Esophagus squamous epithelium (tissue), 5 donors: ENCODE measurements at places on chromosomes 2 and 18. TPM values are rescaled to one million over a fixed set of nuclear protein-coding genes. Genes with fewer than 3 reads are reported as not detected.

DNA sequence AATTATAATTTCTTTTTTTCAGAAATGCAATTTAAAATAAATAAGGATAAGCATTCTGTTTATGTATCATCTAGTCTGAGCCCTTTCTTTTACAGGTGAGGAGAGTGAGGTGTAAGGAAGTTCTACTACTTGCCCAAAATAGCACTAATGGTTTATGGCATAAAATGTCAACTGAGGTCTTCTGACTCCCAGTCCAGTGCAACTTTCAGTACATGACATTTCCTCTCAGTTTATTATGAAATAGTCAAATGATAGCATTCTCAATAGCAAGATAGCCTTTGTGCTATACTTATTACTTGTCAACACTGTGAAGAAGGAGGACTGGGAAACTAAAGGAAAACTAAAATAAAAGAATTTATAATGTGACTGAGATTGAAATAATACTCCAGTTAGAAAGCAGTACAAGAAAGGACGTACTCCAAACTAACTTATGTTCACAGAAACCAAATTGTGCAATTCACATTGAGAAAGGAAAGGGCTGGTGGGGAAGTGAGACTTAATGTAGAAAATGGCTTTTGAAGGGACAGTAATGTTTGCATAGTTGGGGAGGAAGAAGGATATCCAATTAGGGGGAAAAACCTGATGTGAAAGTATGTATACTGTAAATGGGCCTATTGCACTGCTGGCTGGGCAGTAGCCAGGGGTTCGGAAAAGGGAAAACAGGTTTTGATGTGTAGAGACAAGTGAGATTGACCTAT, 166.7 kb upstream of the ZEB2 start:
- DNase-seq, result no peak
- H3K4me3 ChIP-seq, result no peak overlapping the region
- H3K27ac ChIP-seq, result no peak overlapping the region
- H3K27me3 ChIP-seq, result no peaks in the 10 kb centered on the region

DNA sequence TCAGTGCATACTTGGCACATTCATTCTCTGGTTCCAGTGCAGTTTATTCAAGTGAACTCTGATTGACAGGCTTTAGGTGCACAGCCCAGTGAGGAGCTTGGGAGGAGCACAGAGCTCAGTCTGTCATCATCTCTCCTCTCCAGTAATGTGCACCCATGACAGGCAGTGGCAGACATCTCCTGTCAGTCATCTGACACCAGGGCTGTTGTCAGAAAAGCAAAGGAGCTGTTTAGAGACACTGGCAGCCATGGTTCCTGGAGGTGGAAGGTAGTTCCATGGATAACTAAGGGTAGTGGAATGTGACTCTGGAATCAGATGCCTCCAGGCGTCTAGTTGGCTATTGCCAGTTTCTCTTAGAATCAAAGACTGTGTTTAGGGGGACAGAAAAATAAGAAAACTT, 308.8 kb downstream of the DCDC2C start:
- no peaks in the 10 kb centered on the region for H3K36me3 ChIP-seq
- H3K4me3 ChIP-seq, result no peak overlapping the region
- no peaks in the 10 kb centered on the region for H3K4me1 ChIP-seq
- H3K27me3 ChIP-seq, result no peaks in the 10 kb centered on the region

- peaks cover 4% of the 10 kb centered on the region for H3K4me1 ChIP-seq
- no peak for DNase-seq
- no peak overlapping the region for H3K27ac ChIP-seq
- H3K36me3 ChIP-seq, result peaks cover 10% of the 10 kb centered on the region
- H3K4me3 ChIP-seq, result no peak overlapping the region
Observed at GRCh38 chr2:152154462-152154861, 21.1 kb downstream of the STAM2 start.

GRCh38 chr2:154600927-154601494, 97.5 kb upstream of the KCNJ3 start:
- no peak overlapping the region for H3K4me3 ChIP-seq
- no peak overlapping the region for H3K27ac ChIP-seq
- no peak for DNase-seq

GRCh38 chr2:224562831-224563230, 22.3 kb downstream of the CUL3 start:
- H3K4me3 ChIP-seq, result no peak overlapping the region
- no peak for DNase-seq
- H3K27ac ChIP-seq, result no peak overlapping the region
- H3K36me3 ChIP-seq, result no peaks in the 10 kb centered on the region

- peaks cover 50% of the 10 kb centered on the region for H3K4me1 ChIP-seq
- no peak overlapping the region for H3K4me3 ChIP-seq
- DNase-seq, result no peak
- no peak overlapping the region for H3K27ac ChIP-seq
- H3K36me3 ChIP-seq, result no peaks in the 10 kb centered on the region
Observed at GRCh38 chr18:23968638-23969604, 45.6 kb upstream of the TTC39C start.

- no peak overlapping the region for H3K4me3 ChIP-seq
- H3K27ac ChIP-seq, result no peak overlapping the region
- H3K36me3 ChIP-seq, result no peaks in the 10 kb centered on the region
- no peaks in the 10 kb centered on the region for H3K27me3 ChIP-seq
- H3K4me1 ChIP-seq, result no peaks in the 10 kb centered on the region
- no peak for DNase-seq
Observed at GRCh38 chr2:101219246-101219645, 33.4 kb upstream of the CNOT11 start.

DNA sequence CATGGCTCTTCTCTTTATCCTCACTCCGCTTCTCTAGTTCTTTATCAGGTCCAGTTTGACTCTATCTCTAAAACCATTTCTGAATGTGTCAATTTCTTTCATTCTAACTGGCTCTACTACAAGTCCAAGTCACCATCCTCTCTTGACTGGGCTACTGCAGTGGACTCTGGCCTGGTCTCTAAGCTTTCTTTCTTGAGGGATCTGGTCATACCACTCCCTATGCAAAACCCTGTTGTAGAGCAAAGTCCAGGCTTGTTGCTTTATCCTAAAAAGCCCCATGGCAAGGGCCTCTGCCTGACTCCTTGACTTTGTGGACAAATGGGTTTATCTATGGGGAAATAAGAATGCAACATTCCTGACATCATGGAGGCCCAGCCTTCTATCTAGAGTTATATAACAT, 87.1 kb downstream of the BCL2L11 start:
- no peaks in the 10 kb centered on the region for H3K36me3 ChIP-seq
- DNase-seq, result no peak
- no peak overlapping the region for H3K27ac ChIP-seq
- no peaks in the 10 kb centered on the region for H3K27me3 ChIP-seq

DNA sequence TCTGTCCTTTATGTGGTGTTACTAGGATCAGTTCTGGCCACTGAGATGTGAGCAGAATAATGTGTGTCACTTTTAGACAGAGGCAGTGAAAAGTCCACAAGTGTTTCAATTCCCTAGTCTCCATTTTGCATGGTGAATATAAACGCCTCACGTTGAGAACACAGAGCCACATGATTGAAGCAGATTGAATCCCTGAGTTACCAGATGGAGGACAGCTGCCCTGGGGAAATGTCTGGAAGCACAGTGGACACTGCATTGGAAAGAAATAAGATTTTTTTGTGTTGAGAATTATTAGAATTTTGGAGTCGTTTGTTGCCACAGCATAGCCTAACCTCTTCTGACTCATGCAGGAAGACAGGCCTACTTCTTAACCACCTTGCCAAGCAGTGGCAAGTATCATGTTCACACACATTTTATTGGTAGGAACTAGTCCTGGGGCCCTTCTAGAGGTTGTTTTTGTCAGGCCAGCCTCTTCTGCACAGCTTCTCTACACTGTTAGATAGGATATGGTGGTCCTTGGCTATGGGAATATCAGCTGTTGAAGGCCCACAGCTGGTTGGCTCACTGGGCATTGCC, 188.6 kb downstream of the TMEM182 start:
- H3K4me1 ChIP-seq, result no peaks in the 10 kb centered on the region
- H3K36me3 ChIP-seq, result no peaks in the 10 kb centered on the region
- no peak for DNase-seq
- no peak overlapping the region for H3K4me3 ChIP-seq

DNA sequence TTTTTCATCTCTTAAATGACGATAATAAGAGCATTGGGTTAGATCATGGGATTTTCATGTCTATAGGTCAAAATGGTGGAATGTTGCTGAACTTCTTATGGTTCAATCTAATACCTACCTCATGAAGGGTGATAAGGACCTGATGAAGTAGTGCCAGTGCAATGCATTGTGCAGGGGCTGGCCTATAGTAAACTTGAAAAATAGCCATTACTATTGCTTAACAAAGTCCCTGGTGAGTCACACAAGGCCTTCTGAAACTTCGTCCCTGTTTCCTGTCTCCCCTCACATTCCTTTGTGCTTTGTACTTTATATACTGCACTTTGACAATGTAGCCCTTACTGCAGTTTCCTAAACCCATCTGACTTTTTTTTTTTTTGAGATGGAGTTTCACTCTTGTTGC, 515.9 kb downstream of the SLC4A3 start:
- H3K27me3 ChIP-seq, result no peaks in the 10 kb centered on the region
- no peak overlapping the region for H3K4me3 ChIP-seq
- H3K36me3 ChIP-seq, result no peaks in the 10 kb centered on the region
- H3K27ac ChIP-seq, result no peak overlapping the region
- no peak for DNase-seq

GRCh38 chr2:160576054-160576499, 82.5 kb upstream of the RBMS1 start:
- H3K27ac ChIP-seq, result peak overlapping the region; percentile 25
- peaks cover 5% of the 10 kb centered on the region for H3K4me1 ChIP-seq
- no peak for DNase-seq
- H3K4me3 ChIP-seq, result no peak overlapping the region

DNA sequence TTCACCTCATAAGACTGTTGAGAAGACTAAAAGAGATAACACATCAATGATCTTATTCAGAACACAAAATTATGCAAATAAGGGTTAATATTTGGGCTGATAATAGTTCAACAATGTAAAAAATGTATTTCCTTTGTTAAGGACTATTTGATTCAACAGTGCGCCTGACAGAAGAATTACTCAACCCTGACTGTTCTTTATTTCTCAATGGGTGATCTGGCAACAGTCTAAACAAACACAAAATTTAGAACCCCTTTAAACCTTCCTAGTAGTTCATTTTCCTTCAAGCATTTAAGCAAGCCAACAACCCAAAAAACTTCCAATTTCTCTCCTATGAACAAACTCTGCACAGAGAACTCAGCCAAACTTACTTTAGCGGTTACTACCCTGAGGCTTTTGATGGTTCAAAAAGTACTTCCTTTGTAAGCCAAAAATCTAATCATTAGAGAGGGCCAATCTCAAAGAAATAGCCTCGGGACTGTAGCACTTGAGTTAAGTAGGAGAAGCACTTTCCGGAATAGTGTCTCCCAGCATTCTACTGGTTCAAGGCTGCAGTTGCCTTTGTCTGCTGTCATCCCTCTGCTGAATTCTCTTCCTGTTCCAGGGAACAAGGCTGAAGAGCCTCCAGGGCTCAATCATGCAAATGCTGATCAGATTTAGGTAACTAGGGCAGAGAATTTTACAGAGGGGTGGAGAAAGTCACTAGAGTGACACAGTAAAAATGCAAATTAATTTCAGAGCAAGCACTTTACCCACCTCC, 40.9 kb upstream of the MAPK4 start:
- DNase-seq, result no peak
- no peaks in the 10 kb centered on the region for H3K36me3 ChIP-seq
- no peak overlapping the region for H3K4me3 ChIP-seq
- no peak overlapping the region for H3K27ac ChIP-seq

DNA sequence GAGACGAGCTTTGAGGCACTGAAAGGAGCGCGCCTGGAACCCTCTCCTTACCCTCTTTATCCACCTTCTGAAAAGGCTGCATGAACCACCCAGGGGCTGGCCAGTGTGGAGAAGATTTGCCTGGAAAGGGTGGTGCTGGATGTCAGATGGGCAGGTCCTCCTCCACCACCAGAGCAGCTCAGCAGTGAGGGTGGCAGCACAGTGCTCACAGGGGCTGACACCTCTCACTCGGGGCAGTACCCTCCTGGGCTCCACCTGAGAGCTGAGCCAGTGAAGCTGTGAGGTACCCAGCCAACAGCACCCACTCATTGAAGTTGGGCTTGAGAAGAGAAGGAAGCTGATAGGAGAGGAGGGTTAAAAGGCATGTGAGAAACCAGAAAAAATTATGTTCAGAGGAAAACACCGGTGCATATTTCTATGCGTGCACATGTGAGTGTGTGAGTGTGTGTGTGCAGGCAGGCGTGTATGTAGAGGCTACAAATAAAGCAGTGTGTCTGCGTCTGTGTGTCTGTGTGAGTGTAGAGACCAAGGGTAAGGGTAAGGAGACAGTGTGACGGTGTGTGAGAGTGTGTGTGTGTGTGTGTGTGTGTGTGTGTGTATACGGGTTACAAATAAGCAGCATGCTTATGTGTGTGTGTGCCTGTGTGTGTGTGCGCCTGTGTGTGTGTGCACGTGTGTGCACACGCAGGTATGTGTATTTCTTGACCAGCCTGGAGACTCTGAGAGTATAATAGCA, 40.7 kb downstream of the TEX44 start:
- H3K27ac ChIP-seq, result no peak overlapping the region
- no peaks in the 10 kb centered on the region for H3K4me1 ChIP-seq
- DNase-seq, result no peak

DNA sequence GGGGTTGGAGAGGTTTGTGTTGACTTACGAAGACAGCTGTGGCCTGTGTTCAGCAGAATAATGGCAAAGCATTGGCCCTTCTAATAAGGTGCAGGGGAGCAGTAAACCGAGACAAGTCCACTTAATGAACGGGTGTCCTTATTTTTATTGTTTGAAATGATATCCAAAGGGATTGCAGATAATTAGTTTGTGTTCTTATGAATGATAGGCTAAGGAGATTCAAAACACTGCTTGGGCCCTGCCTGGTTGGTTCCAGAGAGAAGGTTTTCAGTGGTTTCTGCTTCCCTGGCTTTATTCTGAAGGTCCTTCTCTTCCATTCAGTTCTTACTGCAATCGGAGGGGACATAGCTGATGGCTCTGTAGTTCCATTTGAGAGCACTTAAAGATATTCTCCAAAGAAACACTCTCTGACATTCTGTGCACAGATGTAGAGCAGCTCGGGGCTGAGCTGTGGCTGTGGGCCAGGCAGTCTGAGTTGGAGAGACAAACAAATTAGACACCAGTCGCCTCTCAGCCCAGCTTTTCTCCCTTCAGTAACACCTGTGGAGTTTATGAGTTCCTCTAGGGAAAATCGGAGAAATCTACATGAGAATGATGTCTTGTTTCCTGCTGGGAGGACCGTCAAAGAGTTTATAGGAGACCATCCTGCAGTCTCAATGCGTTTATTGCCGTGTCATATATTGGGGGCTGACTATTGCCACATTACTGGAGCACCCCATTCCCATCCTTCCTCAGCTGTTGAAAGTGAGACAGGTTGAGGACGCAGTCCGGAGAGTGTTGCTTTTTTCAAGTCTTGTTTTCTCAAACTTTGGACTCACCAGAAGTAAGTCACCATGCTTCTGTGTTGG, 6.5 kb downstream of the GREB1 start:
- DNase-seq, result no peak
- H3K27me3 ChIP-seq, result peaks cover 61% of the 10 kb centered on the region
- H3K27ac ChIP-seq, result no peak overlapping the region
- H3K4me1 ChIP-seq, result no peaks in the 10 kb centered on the region
- H3K36me3 ChIP-seq, result no peaks in the 10 kb centered on the region

Gene C18orf54
- total RNA-seq, result 0.34 TPM

Gene QPCT
- 13.7 TPM for total RNA-seq

Gene FLACC1
- 0.56 TPM for total RNA-seq
